Activated T-helper 2 cell treated with anti-CD3 and anti-CD28 coated beads, Interferon-gamma antibody, Interleukin-2, Interleukin-4, amounts not matched to agents 10 μg/mL and 5 μg/mL and 100 μg/mL, durations not matched to agents 14 hours and 24 hours and 36 hours (primary cell): ENCODE measurements at places on chromosomes 2 and 18.

- no peak for DNase-seq
Observed at GRCh38 chr2:44944102-44944951, 2.8 kb downstream of the SIX3 start.

GRCh38 chr2:111640480-111640879 is 243.5 kb downstream of the ANAPC1 start:
- no peak for DNase-seq

- no peak for DNase-seq
Observed at GRCh38 chr2:137842430-137842829, 121.8 kb upstream of the HNMT start.

DNA sequence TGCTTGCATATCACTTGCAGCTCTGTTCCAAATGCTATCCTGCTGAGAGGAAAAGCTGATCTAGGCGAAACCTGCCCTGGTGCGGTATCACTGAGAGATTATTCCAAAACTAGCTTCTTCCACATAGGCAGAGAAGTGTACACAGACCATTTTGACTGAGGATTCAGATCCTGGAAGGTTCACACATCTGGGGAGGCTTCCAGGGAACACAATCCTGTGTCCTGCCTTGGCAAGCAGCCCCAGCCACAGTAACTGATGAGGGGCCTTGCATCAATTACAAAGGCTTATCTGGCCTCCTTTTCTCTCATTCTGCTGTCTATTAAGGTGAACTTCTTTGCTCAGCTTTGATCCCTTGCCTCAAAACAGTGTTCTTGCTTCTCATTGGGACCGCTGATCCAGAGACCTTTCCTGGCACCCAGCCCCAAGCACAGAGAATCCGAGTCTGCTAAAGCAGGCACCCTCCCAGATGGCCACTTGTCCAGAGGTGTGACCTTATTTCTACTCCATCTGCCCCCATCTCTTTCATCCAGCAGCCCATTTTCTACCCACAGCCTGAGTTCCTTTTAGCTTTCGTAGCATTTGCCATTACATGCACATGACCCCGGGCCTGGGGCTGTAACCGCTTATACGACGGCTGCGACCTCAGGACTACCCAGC is 52.3 kb upstream of the ZFP36L2 start:
- no peak for DNase-seq

DNA sequence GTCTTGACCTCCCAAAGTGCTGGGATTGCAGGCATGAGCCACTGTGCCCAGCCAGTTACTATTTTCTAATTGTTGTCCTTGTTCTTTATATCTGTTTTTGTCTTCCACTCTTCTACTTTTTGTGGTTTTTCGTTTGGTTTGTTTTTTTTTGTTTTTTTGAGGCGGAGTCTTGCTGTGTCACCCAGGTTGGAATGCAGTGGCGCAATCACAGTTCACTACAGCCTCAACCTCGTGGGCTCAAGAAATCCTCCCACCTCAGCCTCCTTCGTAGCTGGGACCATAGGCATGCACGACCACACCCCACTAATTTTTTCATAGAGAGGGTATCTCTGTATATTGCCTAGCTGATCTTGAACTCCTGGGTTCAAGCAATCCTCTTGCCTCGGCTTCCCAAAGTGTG is 100.7 kb downstream of the EHBP1 start:
- DNase-seq = no peak

DNA sequence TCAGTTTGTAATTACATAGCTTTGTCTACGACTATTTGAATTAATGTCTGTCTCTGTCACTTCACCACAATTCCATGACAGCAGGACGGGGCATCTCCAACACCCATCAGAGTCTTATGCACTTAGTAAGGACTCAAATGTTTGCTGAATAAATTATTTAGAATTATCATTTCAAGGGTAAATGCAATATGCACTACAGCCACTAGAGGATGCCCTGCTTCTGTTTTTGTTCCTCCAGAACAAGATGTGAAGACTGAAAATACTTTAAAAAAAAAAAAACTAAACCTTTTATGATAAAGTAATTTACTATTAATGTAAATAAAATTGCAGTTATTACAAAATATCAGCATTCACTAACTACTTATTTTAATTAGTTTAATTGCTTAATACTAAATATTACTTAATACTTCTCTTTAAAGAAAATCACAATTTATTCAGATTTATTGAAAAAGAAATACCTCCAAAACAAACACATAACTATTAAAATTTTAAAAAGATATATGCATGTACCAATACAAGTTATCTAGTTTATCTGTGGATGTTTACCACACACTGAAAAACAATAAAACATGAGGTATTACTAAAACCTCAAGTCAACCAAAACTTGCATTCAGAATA is 3.2 kb downstream of the PIGN start:
- DNase-seq = peak; percentile 16

DNA sequence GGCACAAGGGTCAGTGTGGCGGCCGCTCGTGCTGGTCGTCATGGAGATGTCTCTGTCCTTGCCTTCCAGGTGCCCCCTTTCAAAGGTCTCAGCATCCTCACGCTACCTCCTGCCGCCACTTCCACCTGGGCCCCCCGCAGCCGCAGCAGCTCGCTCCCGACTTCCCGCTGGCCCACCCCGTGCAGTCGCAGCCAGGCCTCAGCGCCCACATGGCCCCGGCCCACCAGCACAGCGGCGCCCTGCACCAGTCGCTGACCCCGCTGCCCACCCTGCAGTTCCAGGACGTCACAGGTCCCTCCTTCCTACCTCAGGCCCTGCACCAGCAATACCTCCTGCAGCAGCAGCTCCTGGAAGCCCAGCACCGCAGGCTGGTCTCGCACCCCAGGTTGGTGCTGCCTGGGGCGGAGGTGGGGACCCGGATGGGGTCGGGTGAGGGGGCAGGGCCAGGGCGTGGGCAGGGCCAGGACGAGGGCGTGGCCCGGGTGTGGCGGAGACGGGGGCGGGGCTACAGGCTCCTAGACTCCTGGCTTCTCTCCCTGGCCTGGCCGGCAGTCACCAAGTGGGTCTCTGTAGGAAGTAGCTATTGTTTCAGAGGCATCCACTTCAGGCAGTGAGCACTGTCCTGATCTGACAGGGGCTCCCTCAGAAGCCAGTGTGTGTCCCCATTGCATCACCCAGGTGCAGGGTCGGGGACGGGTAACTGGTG is 223.7 kb downstream of the LOXHD1 start:
- no peak for DNase-seq

DNA sequence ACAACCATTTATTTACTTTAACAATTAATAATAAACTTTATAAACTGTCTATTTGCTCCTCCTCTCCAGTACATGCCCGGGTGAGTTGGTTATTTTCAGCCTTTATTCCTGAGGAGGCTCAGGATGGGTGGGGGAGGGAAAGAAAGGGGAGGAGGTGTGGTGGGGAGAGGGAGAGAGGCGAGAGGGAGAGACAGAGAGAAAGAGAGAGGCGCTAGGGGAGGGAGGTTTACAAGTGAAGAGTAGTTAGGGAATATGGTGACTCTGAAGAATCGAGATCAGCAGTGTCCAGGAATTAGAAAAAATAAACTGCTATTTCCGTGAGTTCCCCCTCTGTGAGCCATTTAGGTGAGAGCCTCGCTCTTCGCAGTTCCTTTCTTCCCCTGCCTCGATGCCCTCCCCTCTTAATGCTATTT is 138.9 kb downstream of the MEIS1 start:
- DNase-seq = no peak

GRCh38 chr2:8922431-8922830 is 81.1 kb downstream of the MBOAT2 start:
- DNase-seq = no peak

- DNase-seq = no peak
Observed at GRCh38 chr2:200454927-200455801, 54.7 kb downstream of the KCTD18 start.

DNA sequence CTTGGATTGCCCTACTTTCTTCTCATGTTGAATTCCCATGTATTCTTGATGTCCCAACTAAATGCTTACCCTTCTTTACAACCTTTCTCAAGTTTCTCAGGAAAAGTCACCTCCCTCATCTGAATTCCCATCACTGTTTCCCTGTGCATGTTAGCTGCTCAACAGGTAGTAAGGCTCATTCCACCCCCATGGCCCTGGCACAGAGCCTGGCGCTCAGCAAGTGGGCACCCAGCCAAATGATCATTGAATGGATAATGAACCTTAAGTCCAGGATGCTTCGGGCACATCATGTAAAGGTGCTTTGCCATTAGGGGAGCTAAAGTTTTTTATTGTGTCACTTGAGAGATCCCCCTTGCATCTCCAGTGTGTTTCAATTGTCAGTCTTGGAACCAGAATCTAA is 124.0 kb downstream of the PKP4 start:
- DNase-seq = no peak

DNA sequence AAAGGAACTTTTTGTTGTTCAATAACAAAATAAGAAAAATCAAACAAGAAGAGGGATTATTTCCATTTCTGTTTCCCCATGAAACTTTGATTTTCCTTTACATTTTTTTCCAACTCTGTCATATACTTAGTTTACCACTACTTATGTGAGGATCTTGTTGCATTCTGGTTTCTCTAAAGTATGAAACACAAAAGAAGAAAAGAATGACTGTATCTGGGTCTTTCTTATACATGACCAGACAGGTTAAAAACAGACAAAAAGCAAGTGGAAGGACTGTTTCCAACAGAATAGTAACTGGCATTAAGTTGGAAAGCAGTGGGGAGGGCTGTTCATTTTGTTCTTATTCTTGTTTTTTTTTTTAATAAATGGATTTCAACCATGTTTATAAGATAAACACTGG is 1207.8 kb upstream of the FAM98A start:
- no peak for DNase-seq

- no peak for DNase-seq
Observed at GRCh38 chr2:219687272-219687671, 59.8 kb downstream of the SLC4A3 start.

DNA sequence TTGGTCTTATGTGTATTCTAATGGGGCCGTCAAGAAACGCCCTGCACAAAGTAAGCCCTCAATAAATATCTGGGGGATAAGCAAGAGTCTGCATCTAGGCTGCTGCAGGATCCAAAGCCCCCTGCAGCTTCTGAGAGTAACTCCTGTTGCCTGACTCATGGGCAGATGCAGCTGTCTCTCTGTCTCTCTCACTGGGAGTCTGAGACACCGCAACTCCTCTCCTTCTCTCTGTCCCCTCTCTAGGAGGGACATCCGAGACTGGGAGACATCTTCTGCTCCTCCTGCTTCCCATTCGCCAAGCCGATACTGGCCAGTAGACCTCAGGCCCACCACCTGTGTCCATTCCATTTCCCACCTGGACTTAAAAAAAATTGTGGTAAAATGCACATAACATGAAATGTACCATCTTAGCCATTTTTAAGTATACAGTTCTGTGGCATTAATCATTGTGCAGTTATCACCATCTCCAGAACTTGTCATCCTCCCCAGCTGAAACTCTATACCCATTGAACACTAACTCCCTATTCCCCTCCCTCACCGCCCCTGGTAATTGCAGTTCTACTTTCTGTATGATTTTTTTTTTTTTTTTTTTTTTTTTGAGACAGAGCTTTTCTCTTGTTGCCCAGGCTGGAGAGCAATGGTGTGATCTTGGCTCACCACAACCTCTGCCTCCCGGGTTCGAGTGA is 20.1 kb downstream of the DYSF start:
- DNase-seq = no peak

GRCh38 chr2:147487286-147487977 is 357.4 kb upstream of the ACVR2A start:
- DNase-seq = no peak

- no peak for DNase-seq
Observed at GRCh38 chr2:202944408-202944807, 32.3 kb downstream of the CARF start.

DNA sequence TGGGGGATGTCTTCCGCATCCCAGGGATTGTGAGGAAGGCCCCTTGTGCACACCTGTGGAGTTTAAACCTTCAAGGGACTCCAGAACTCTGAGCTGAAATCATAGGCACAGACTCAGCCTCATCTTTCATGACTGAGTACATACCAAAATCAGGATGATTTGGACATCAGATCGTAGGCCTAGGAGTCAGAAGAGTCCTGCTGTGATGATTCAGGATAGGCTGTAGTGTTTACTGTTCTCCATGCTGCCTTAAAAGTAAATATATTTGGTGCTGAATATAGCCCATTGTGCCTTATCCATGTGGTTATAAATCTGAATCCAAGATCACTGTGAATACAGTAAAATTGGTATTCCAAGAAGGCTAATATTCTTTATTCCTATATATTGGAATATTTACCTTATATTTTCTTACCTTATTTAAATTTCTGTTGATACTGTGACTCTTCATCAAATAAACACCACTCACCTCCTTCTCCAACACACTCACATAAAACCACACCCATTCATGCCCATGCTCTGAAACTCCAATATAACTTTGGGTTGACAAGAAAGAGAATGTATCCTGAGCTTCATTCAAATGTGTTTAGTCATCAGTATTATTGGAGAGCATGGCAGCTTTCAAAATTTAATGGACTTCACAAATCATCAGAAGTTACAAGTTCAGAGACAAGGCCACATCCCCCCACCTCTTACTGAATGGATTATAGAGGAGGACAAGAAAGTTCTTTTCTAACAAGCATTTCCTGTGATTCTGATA is 561.4 kb upstream of the LINC00305 start:
- no peak for DNase-seq

- no peak for DNase-seq
Observed at GRCh38 chr2:43945439-43945838, 50.4 kb downstream of the LRPPRC start.

- peak; percentile 54 for DNase-seq
Observed at GRCh38 chr2:12456293-12457106, 260.2 kb upstream of the TRIB2 start.

- DNase-seq = no peak
Observed at GRCh38 chr2:144694456-144694855, 174.5 kb upstream of the ZEB2 start.

DNA sequence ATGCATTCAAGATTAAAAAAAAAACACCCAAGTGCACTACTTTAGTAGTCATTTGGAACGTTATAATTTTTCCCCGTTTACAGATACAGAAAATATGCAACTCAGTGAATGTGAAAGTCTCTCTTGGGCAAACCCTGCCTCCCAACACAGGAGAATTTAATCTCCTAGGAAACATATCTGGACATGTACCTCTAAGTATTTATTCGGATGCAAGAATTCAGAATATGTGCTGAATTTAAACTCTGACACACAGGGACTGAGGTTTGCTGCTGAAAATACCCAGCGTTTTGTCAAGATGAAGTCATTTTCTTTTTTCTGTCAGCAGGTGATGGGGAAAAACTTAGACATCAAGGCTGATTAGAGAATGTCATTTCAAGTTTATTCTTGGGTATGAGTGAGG is 105.4 kb downstream of the ACKR3 start:
- DNase-seq = no peak
